T-cell (primary cell): ENCODE measurements at places on chromosomes 12 and 14. TPM values are rescaled to one million over a fixed set of nuclear protein-coding genes. Genes with fewer than 3 reads are reported as not detected.
A peak's percentile ranks its signal among the peaks of the same experiment; 100 is the strongest.

GRCh38 chr14:101121508-101122139, 218.1 kb upstream of the RTL1 start:
- H3K27me3 ChIP-seq: no peaks in the 10 kb centered on the region
- no peak overlapping the region for H3K4me3 ChIP-seq
- H3K36me3 ChIP-seq: no peaks in the 10 kb centered on the region
- peaks cover 21% of the 10 kb centered on the region for H3K4me1 ChIP-seq
- DNase-seq: no peak

GRCh38 chr14:70665448-70666360, 24.0 kb downstream of the TTC9 start:
- no peak for DNase-seq
- no peaks in the 10 kb centered on the region for H3K27me3 ChIP-seq
- H3K27ac ChIP-seq: peak overlapping the region; percentile 22
- H3K36me3 ChIP-seq: no peaks in the 10 kb centered on the region

- H3K4me1 ChIP-seq: no peaks in the 10 kb centered on the region
- H3K27me3 ChIP-seq: no peaks in the 10 kb centered on the region
- no peak overlapping the region for H3K4me3 ChIP-seq
- no peak overlapping the region for H3K27ac ChIP-seq
- no peaks in the 10 kb centered on the region for H3K36me3 ChIP-seq
Measured at GRCh38 chr14:63614679-63615363, 26.9 kb downstream of the WDR89 start.

GRCh38 chr14:106038263-106038662, 511.9 kb downstream of the TMEM121 start:
- no peak overlapping the region for H3K4me3 ChIP-seq
- H3K27me3 ChIP-seq: no peaks in the 10 kb centered on the region
- DNase-seq: no peak
- no peak overlapping the region for H3K27ac ChIP-seq

GRCh38 chr12:108551535-108551934, 9.4 kb downstream of the SART3 start:
- no peaks in the 10 kb centered on the region for H3K27me3 ChIP-seq
- H3K36me3 ChIP-seq: peaks cover 4% of the 10 kb centered on the region
- H3K4me1 ChIP-seq: peaks cover 8% of the 10 kb centered on the region
- DNase-seq: no peak

Gene KRT83
- not detected for total RNA-seq

Gene RFX4
- total RNA-seq: not detected

- no peaks in the 10 kb centered on the region for H3K27me3 ChIP-seq
- H3K36me3 ChIP-seq: no peaks in the 10 kb centered on the region
- H3K27ac ChIP-seq: no peak overlapping the region
- no peaks in the 10 kb centered on the region for H3K4me1 ChIP-seq
- DNase-seq: no peak
Measured at GRCh38 chr12:92199819-92200576, 54.4 kb upstream of the BTG1 start.

- no peaks in the 10 kb centered on the region for H3K36me3 ChIP-seq
- H3K27ac ChIP-seq: no peak overlapping the region
- no peak for DNase-seq
Measured at GRCh38 chr12:52417740-52418139, 11.6 kb upstream of the KRT82 start.

DNA sequence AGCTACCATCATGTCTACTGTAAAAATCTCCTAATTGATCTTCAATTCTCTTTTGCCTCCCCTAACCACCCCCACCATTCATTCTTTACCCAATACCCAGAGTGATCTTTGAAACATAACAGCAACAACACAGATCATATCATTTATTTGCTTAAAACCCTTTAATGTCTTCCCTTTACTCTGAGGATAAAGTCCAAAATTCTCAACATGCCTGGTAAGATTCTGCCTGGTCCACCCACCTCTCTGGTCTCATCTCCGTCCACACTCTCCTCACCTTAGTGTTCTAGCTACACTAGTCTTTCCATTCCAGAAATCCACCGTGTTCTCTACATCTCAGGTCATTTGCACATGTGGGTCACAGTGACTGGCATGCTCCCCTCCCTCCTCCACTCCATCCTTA, 27.7 kb downstream of the SLC38A4 start:
- no peaks in the 10 kb centered on the region for H3K4me1 ChIP-seq
- no peaks in the 10 kb centered on the region for H3K27me3 ChIP-seq
- H3K27ac ChIP-seq: no peak overlapping the region
- no peak for DNase-seq
- no peaks in the 10 kb centered on the region for H3K36me3 ChIP-seq
- H3K4me3 ChIP-seq: no peak overlapping the region

Gene SLC38A2
- total RNA-seq: 217 TPM

GRCh38 chr12:8941691-8942478, 7.6 kb downstream of the M6PR start:
- no peak overlapping the region for H3K4me3 ChIP-seq
- H3K36me3 ChIP-seq: peaks cover 8% of the 10 kb centered on the region
- DNase-seq: no peak

GRCh38 chr14:50944647-50945413, 547 bp upstream of the PYGL start:
- H3K27ac ChIP-seq: no peak overlapping the region

DNA sequence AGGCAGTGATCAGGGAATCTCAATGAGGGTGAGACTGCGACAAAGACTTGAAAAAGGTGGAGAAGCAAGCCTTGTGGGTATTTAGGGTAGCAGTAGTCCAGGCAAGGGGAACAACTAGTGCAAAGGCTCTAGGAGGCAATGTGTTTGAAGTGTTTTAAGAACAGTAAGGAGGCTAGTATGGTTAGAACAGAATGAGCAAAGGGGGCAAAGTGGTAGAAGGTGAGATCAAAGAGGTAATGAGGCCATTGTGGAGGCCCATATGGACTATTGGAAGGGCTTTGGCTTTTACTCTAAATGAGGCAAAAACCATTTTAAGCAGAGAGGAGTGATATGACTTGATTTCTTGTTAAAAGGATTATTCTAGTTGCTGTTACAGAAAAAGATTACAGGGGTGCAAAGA, 16.8 kb downstream of the HIF1A start:
- DNase-seq: no peak
- no peaks in the 10 kb centered on the region for H3K27me3 ChIP-seq
- H3K4me1 ChIP-seq: peaks cover 54% of the 10 kb centered on the region

Gene PLCZ1
- not detected for total RNA-seq

DNA sequence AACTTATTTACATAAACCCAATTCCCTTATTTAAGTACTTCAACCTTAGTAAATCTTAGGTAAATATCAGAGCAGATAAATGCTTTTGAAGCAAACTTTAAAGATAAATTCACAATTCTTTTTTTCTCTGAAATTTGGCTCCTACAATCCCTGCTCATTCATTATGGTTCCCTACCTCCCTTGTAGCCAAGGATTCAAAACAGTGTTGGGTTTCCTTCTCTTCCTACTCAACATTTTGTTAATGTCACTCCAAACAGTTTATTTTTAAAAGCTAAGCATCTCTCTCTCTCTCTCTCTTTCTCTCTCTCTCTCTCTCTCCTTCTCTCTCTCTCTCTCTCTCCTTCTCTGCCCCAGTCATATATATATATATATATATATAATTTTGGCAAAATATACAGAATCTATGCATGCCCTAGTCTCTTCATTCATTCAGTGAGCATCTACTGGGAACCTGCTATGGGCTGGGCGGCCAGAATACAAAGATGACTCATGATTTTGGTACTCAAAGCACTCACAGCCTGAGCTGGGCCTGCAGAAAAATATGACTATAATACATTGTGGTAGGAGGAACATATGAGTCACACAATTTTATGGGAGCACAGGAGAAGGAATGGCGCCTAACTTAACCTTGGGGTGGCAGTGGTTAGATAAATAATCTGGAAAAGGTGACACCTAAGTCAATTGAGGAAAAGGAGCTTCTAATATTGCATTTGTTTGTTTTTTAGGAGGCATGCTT, 123.7 kb upstream of the DHRS4 start:
- no peak for DNase-seq
- peaks cover 20% of the 10 kb centered on the region for H3K27me3 ChIP-seq
- no peaks in the 10 kb centered on the region for H3K36me3 ChIP-seq
- H3K4me3 ChIP-seq: no peak overlapping the region

GRCh38 chr12:5333096-5333495, 98.8 kb upstream of the NTF3 start:
- peaks cover 5% of the 10 kb centered on the region for H3K27me3 ChIP-seq
- H3K27ac ChIP-seq: no peak overlapping the region
- no peak overlapping the region for H3K4me3 ChIP-seq

GRCh38 chr14:65791191-65791981, 378.9 kb downstream of the FUT8 start:
- peak overlapping the region; percentile 52 for H3K27ac ChIP-seq
- no peak overlapping the region for H3K4me3 ChIP-seq
- H3K4me1 ChIP-seq: no peaks in the 10 kb centered on the region
- H3K36me3 ChIP-seq: no peaks in the 10 kb centered on the region
- DNase-seq: peak; percentile 9
- no peaks in the 10 kb centered on the region for H3K27me3 ChIP-seq

GRCh38 chr12:98644712-98645571, at the start of the genes APAF1 and IKBIP:
TSS of gene APAF1 (plus strand) at chr12:98645290. CDS start at chr12:98648360, 3,070 bp downstream.
TSS of gene IKBIP (minus strand) at chr12:98644788. CDS start at chr12:98644701, 87 bp downstream.
- H3K4me1 ChIP-seq: peaks cover 15% of the 10 kb centered on the region
- peaks cover 3% of the 10 kb centered on the region for H3K36me3 ChIP-seq

GRCh38 chr12:14256121-14256520, 109.4 kb upstream of the ATF7IP start:
- no peak overlapping the region for H3K4me3 ChIP-seq
- peaks cover 13% of the 10 kb centered on the region for H3K4me1 ChIP-seq
- peak overlapping the region; percentile 95 for H3K27ac ChIP-seq
- no peaks in the 10 kb centered on the region for H3K36me3 ChIP-seq

DNA sequence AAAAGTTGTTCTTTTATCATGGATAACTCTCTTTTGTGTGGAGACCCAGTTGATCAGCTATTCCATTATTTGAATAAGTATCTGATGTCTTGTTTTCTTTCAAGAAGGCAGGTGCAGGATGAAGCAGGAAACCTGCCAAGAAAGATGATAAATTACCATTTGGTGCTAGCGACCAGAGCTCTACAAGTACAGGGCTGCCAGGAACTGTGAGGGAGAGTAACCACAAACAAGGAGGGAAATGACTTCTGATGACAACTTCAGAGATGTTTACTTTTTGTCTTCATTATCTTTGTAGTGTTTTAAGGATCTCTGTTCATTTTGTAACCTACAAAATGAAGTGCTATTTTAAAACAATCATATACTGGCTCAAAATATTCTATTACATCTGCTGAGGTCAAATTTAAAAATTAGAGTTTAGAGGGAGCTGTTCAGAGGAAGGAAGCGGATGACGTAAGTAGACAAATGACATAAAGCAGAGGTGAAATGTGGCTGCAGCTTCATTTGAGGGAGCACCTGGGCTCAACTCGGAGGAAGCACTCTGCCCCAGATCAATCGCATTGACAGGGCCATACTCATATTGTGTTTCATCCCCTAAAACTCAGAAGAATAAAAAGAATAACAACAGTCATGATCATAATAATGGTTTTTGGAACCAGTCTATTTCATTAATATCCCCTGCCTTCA, 226.8 kb downstream of the C12orf42 start:
- H3K27ac ChIP-seq: no peak overlapping the region
- H3K36me3 ChIP-seq: no peaks in the 10 kb centered on the region
- H3K4me3 ChIP-seq: no peak overlapping the region
- DNase-seq: no peak
- no peaks in the 10 kb centered on the region for H3K27me3 ChIP-seq

GRCh38 chr12:114302117-114302516, 103.8 kb downstream of the TBX5 start:
- H3K27me3 ChIP-seq: no peaks in the 10 kb centered on the region
- no peak for DNase-seq
- no peaks in the 10 kb centered on the region for H3K36me3 ChIP-seq
- H3K27ac ChIP-seq: no peak overlapping the region
- no peak overlapping the region for H3K4me3 ChIP-seq

Gene IL22
- not detected for total RNA-seq

Gene CCDC175
- not detected for total RNA-seq

GRCh38 chr12:110111476-110112334, 12.5 kb upstream of the IFT81 start:
- H3K4me3 ChIP-seq: no peak overlapping the region
- H3K36me3 ChIP-seq: no peaks in the 10 kb centered on the region
- no peak for DNase-seq
- no peaks in the 10 kb centered on the region for H3K4me1 ChIP-seq

DNA sequence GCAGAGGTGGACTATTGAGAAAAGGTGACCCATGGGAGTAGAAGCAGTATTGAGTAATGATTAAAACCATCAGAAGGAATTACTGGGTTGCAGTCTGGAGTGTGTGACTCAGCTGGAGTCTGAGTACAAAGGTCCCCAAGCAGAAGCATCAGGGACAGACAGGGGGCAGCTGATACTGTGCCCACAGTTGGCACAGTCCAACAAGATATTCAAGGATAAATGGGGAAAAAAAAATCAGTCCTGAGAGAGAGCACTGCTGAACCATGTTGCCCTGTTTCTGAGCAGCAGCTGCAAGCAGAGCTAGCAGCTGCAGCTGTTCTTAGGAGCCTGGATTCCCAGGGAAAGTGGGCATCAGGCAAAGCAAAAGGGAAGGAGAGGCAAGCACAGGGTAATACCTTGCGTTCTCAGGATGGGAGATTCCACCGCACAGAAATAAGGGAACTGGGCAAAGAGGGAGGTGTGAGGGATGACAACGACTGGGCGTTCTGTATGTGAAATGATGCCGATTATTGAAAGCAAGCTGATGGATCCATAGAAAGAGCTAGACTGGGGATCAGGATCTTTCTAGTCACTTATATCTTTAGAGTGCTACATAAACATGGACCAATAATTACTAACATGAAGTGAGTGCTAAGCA, 17.7 kb downstream of the NEUROD4 start:
- no peak for DNase-seq
- H3K27ac ChIP-seq: no peak overlapping the region
- H3K4me1 ChIP-seq: peaks cover 23% of the 10 kb centered on the region
- H3K4me3 ChIP-seq: no peak overlapping the region
- H3K36me3 ChIP-seq: no peaks in the 10 kb centered on the region
- H3K27me3 ChIP-seq: no peaks in the 10 kb centered on the region

DNA sequence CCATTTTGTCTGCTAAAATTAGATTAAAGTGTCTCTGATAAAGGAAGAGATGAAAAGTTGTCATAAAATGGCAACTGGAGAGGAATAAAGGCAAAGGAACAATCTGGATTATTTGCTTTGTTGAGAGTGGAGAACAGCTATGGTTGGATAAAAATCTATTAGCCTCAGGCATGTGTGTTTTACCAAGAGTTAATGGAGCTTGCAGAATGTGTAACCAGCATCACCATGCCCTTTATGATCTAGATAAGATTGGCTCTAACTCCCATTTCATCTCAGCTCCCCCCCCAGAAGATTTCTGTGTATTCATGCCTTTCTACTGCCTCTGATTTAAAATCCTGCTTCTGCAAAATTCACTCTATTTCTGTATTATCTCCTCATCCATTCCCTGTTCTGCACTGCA, 93.8 kb downstream of the GALC start:
- no peak overlapping the region for H3K4me3 ChIP-seq
- DNase-seq: no peak
- H3K36me3 ChIP-seq: no peaks in the 10 kb centered on the region
- no peaks in the 10 kb centered on the region for H3K4me1 ChIP-seq
